Muscle of leg (tissue), 16 donors: ENCODE measurements at places on chromosomes 6 and 20. TPM values are rescaled to one million over a fixed set of nuclear protein-coding genes. Genes with fewer than 3 reads are reported as not detected.

Gene ETV7
- 0.11 TPM for polyA plus RNA-seq

Gene TMEM170B
- polyA plus RNA-seq, result 3.7 TPM

Gene BTN1A1
- 0.19 TPM for polyA plus RNA-seq

Gene PTCHD4
- polyA plus RNA-seq, result 0.60 TPM

Gene ADGRF1
- polyA plus RNA-seq, result 0.07 TPM

Gene ACOT13
- polyA plus RNA-seq, result 15.2 TPM

Gene SEL1L2
- polyA plus RNA-seq, result not detected

Gene RIPPLY2
- not detected for polyA plus RNA-seq

Gene RAET1G
- polyA plus RNA-seq, result 0.24 TPM

Gene C6orf141
- 1.5 TPM for polyA plus RNA-seq

Gene CD24
- 12.9 TPM for polyA plus RNA-seq

Gene FOXQ1
- polyA plus RNA-seq, result not detected

Gene CDH22
- 0.29 TPM for polyA plus RNA-seq

Gene EDN1
- 4.1 TPM for polyA plus RNA-seq

Gene LPA
- 0.10 TPM for polyA plus RNA-seq

Gene SOX12
- 19.9 TPM for polyA plus RNA-seq

Gene SLC22A23
- 4.9 TPM for polyA plus RNA-seq

Gene GCLC
- 6.8 TPM for polyA plus RNA-seq

Gene THEMIS
- not detected for polyA plus RNA-seq

Gene MEI4
- not detected for polyA plus RNA-seq

Gene HTR1B
- polyA plus RNA-seq, result not detected

Gene PRICKLE4
- 2.2 TPM for polyA plus RNA-seq

Gene TRIM40
- polyA plus RNA-seq, result not detected

Gene PREX1
- 21.4 TPM for polyA plus RNA-seq

Gene MAP3K7
- 38.0 TPM for polyA plus RNA-seq

Gene BMP6
- 1.4 TPM for polyA plus RNA-seq

Gene SLC17A3
- polyA plus RNA-seq, result not detected

Gene CGAS
- 6.4 TPM for polyA plus RNA-seq

Gene IMPG1
- polyA plus RNA-seq, result 0.79 TPM

Gene NHSL1
- 21.8 TPM for polyA plus RNA-seq

Gene ZSCAN12
- 5.5 TPM for polyA plus RNA-seq

Gene SCRT2
- polyA plus RNA-seq, result not detected

Gene STK38
- 27.6 TPM for polyA plus RNA-seq

Gene IP6K3
- polyA plus RNA-seq, result 24.1 TPM

Gene PLCB4
- 5.8 TPM for polyA plus RNA-seq

Gene AKAP7
- 15.4 TPM for polyA plus RNA-seq
